ENCODE measurements at places on chromosomes 3 and 15.

GRCh38 chr3:100416863-100417262 is 15.5 kb downstream of the LNP1 start:
- no peak for DNase-seq

DNA sequence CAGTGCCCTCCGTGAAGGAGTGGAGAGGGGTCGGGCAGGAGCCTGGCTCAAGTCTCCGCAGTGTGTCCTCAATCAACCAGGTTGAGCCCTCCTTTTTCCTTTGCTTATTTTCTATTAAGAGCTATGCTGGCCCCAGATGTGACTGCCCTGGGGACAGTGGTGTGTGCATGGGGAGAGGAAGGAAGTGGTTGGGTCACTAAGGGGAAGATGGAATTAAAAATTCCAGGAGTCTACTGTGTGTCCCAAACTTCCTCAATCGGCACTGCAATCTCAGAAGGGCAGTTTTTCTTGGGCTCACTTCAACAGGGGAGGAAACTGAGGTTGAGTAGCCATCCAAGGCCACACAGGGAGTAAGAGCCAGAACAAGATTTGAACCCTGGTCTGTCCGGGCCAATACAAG is 13.7 kb upstream of the GRIP2 start:
- no peak for DNase-seq

GRCh38 chr15:66004618-66005262 is 135.4 kb downstream of the RAB11A start:
- no peak for DNase-seq

GRCh38 chr15:90889313-90889730 is 5.0 kb downstream of the FES start:
- no peak for DNase-seq

- no peak for DNase-seq
Observed at GRCh38 chr3:191762323-191762960, 301.5 kb downstream of the PYDC2 start.

DNA sequence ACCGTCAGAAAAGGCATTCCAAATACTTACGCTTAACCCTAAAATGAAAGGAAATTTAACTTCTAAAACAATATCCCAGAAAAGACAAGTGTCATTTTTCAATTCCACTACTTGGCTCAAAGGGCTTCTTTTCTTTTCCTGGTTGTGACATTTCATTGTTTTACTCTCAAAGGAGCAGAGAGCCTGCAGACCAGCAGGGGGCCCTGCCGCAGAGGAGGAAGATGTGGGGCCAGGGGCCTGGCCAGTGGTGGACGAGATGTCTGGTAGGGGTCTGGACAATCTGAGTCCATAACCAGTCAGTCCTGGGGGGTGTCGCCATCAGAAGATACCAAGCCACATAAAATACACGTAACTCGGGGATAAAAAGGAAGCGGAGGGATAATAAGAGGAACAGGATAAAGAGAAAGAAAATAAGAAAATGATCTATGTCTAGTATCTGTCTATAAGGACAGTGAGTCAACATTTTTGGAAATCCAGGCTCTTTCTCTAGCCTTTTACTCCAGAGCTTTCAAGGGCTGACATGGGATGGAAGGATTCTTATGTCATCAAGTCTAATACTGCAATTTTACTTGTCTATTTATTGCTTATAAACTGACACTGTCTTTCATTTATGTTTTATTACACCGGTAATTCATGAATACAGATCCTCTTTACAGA is 54.2 kb upstream of the ARHGEF3 start:
- no peak for DNase-seq

- no peak for DNase-seq
Observed at GRCh38 chr15:56367156-56367555, 1.9 kb downstream of the TEX9 start.

GRCh38 chr15:57500979-57501576 is 90.6 kb upstream of the MYZAP start:
- no peak for DNase-seq

GRCh38 chr3:44114142-44114541 is 127.5 kb upstream of the TOPAZ1 start:
- DNase-seq = no peak
